Right atrium auricular region (tissue), 2 donors: ENCODE measurements at places on chromosomes 7 and 10.

DNA sequence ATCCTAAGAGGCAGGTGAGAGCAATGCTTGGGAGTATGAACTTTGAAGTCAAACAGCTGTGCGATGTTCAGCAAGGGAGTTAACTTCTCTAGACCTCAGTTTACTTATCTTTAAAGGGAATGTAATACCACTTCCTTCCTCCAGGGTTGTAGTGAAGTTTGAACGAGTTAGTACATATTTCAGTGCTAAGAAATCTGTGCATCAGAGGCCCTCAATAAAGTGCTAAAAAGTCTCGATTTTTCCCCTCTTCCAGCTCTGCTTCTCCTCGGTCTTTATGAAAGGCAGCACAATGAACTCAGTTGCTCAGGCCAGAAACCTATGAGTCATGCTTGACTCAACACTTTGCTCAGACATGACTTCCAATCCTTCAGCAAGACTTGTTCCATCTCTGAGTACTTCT, 418.9 kb downstream of the MDFIC start:
- no peaks in the 10 kb centered on the region for H3K36me3 ChIP-seq
- DNase-seq: no peak
- H3K27me3 ChIP-seq: no peaks in the 10 kb centered on the region
- no peak overlapping the region for H3K4me3 ChIP-seq

DNA sequence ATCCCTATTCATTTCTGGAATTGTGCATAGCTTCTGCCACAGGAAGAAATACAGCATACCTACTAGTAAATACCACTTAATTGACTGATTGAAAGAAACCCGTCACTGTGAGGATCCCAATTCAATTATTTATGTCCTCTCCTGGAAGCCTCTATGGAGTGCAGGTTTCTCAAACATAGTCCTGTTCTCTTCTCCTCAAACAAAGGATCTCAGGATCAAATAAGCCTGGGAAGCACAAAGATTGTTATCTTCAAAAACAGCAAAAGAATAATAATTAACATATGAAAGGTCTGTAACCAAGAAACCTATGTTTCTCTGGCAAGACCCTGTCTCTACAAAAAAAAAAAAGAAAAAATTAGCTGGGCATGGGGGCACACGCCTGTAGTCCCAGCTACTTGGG, 127.3 kb downstream of the KCNMA1 start:
- H3K27me3 ChIP-seq: no peaks in the 10 kb centered on the region
- no peaks in the 10 kb centered on the region for H3K4me1 ChIP-seq
- H3K27ac ChIP-seq: no peak overlapping the region
- H3K4me3 ChIP-seq: no peak overlapping the region
- DNase-seq: no peak

- no peak overlapping the region for H3K4me3 ChIP-seq
- no peaks in the 10 kb centered on the region for H3K27me3 ChIP-seq
- DNase-seq: no peak
- no peak overlapping the region for H3K27ac ChIP-seq
These were observed 88.9 kb upstream of the SEC61G start for GRCh38 chr7:54847921-54848320.

DNA sequence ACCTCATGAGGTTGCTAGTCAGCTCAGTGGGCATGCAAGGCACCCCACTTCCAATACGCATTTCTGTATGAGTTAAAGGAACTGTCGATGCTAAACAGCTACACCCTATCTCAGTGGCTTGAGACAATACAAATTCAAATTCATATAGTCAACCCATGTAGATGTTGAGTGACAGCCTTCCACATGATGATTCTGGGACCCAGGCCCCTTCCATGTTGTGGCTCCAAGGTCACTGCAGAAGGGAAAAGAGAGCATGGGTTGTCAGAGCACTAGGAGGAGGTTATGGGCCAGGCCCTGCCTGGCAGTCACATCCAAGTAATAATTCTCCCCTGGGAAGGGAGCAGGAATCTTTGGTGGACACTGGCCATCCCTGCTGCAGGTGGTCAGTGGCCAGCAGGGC, 28.2 kb downstream of the C10orf105 start:
- H3K27me3 ChIP-seq: no peaks in the 10 kb centered on the region
- peaks cover 27% of the 10 kb centered on the region for H3K4me1 ChIP-seq
- DNase-seq: no peak

GRCh38 chr7:18511351-18512140, 16.0 kb downstream of the HDAC9 start:
- no peak overlapping the region for H3K4me3 ChIP-seq
- no peaks in the 10 kb centered on the region for H3K27me3 ChIP-seq
- H3K36me3 ChIP-seq: no peaks in the 10 kb centered on the region
- H3K4me1 ChIP-seq: no peaks in the 10 kb centered on the region

DNA sequence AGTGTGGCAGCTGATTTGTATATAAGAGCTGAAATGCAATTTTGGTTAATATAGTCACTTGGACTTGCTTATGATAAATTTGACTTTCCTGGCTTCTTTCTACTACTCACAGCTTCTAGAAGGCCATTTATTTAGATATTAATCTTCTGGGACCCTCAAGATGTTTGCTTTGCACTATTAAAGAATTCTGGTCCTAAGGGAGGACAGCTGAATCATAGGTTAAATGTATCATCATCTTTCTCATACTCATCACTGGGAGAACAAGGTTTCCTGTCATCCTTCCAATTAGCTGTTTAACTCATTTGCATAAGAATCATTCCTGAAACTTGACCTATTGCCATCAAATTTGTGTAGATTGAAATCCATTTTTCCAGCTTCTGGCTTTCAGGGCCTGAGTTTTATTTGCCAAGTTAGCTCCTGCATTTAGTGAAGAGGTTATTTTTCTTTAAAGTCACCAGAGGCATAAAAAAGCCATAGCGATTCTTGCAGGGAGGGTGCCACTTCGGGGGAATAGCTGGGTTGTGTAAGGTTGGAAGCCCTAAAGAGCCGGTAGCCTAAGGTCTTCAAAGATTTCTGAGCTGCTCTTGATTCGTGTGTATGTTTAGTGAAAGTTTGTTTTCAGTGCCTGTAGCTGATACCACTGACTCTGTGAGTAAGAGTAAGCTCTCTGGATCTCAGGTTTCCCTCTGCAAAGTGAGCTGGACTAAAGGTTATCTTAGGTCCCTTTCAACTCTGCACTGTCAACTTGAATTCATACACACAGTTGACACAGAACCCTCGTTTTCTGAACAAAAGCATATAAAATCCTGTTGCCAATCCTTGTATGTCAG, 4.3 kb downstream of the MAP3K8 start:
- no peak for DNase-seq
- peak overlapping the region; percentile 2 for H3K4me3 ChIP-seq
- H3K4me1 ChIP-seq: no peaks in the 10 kb centered on the region

DNA sequence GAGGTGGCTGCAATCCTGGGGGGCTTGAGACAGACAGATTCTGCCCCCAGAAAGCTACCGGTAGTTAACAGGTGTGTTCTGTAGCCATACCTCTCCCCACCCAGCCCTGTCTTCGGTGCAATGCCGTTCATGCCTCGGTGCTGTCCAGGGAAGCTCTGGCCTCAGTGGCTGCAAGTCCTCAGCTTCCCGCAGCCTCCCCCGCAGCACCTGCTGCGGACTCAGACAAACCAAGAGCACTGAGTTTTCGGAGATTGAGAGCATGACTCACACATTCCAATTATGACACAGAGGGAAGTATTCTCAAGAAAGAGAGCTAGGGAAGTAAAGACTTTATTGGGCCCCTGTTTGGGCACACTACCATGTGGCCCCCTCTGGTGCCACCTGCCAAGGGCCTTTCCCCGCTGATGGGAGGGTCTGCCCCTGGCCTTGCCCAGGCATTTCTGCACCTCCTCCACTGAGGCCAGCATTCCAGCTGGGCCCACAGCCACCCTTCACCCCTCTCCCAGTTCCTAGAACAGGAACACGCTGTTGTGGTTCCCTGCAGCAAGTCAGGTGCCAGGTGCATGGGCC, 30.2 kb upstream of the EZH2 start:
- H3K4me3 ChIP-seq: no peak overlapping the region
- H3K27ac ChIP-seq: no peak overlapping the region
- no peak for DNase-seq

GRCh38 chr10:80870282-80870681, 332.6 kb downstream of the SH2D4B start:
- DNase-seq: no peak
- no peak overlapping the region for H3K27ac ChIP-seq
- no peak overlapping the region for H3K4me3 ChIP-seq
- H3K4me1 ChIP-seq: no peaks in the 10 kb centered on the region

DNA sequence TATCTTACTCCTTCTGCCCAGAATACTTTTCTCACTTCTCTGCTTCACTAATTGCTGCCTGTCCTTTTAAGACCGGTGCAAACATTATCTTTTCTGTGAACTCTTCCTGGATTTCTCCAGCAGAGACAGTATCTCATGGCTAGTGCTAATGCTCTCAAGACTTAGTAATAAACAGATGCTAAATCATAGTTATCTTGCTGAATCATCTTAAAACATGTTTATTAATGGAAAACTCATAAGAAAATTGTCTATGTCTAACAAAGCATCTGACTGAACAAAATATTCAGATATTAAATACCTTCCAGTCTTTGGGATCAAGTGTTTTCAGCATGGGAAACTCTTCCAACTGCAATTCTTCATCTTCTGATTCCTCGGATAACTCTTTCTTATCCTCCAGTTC, 3.1 kb downstream of the DNAJC2 start:
- no peak overlapping the region for H3K4me3 ChIP-seq
- H3K27ac ChIP-seq: no peak overlapping the region
- DNase-seq: no peak
- peaks cover 24% of the 10 kb centered on the region for H3K36me3 ChIP-seq

DNA sequence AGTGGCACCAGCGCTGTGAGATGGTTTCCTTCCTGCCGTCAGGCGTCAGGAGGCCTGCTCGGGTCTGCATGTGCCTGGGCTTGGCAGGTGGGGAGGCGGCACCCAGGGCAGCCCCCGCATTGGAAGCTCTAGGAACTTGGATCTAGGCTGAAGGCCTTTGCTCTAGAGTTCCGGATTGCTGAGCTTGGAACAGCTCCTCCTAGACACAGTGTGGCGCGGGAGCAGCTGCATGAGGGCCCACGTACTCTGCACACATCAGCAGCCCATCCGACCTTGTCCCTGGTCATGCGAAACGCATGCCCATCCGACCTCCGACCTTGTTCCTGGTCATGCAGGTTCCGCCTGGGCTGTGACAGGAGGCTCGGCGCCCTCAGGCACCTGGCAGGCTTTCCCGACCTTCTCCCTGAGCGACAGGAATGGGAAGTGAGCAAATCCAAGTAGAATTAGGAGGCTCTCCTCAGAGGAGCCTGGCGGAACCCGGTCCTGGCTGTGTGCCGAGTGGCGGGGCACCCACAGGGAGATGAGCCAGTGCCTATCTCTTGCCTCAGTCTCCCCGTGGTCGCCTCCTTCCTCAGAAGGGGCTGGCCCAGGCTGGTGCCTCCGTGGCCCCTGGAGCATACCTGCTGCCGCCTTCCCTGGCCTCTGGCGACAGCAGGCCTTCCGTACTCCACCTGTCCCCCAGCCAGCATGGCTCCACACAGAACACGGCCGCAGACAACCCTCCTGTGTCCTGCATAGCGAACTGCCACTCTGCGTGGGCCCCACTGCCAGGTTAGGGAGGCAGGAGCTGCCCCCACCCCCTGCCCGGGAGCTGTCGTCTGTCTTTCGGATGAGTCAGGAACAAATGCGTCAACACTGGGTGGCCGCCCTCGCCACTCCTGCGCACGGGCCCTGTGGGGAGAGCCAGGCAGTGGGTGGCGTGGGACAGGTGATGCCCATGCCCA, 12.0 kb downstream of the GET4 start:
- H3K27ac ChIP-seq: no peak overlapping the region
- no peak for DNase-seq
- peaks cover 59% of the 10 kb centered on the region for H3K36me3 ChIP-seq
- no peaks in the 10 kb centered on the region for H3K27me3 ChIP-seq
- H3K4me1 ChIP-seq: peaks cover 41% of the 10 kb centered on the region
- no peak overlapping the region for H3K4me3 ChIP-seq

DNA sequence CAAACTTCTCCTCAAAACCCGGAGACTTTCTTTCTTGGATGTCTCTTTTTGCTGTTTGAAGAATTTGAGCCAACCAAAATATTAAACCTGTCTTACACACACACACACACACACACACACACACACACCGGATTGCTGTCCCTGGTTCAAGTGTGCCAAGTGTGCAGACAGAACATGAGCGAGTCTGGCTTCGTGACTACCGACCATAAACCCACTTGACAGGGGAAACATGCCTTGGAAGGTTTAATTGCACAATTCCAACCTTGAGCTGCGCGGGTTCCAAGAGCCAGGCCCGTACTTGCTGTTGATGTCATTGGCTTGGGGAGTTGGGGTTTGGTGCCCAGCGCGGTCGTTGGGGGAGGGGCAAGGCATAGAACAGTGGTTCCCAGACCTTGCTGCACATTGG, 1.7 kb downstream of the EGFR start:
- no peak for DNase-seq
- H3K4me1 ChIP-seq: peaks cover 52% of the 10 kb centered on the region
- peak overlapping the region; percentile 75 for H3K4me3 ChIP-seq
- H3K27me3 ChIP-seq: no peaks in the 10 kb centered on the region

GRCh38 chr10:118595598-118596425, at the start of gene PRLHR:
Gene PRLHR, minus strand, starts transcription at chr10:118595648. Its CDS starts 404 bp downstream, at chr10:118595244.
- no peak within 1 kb of the TSS for H3K27ac ChIP-seq
- no peak for DNase-seq
- H3K4me1 ChIP-seq: no peaks in the 10 kb centered on the region
- no peak within 1 kb of the TSS for H3K4me3 ChIP-seq

- no peak for DNase-seq
- no peaks in the 10 kb centered on the region for H3K4me1 ChIP-seq
- H3K4me3 ChIP-seq: no peak overlapping the region
- H3K27ac ChIP-seq: no peak overlapping the region
- H3K27me3 ChIP-seq: no peaks in the 10 kb centered on the region
These were observed 92.5 kb downstream of the SH3PXD2A start for GRCh38 chr10:103762916-103763315.

GRCh38 chr7:32255036-32255435, 184.8 kb upstream of the PDE1C start:
- no peak overlapping the region for H3K27ac ChIP-seq
- no peaks in the 10 kb centered on the region for H3K36me3 ChIP-seq
- peaks cover 13% of the 10 kb centered on the region for H3K4me1 ChIP-seq
- no peak for DNase-seq
- no peaks in the 10 kb centered on the region for H3K27me3 ChIP-seq

- no peaks in the 10 kb centered on the region for H3K27me3 ChIP-seq
- H3K4me3 ChIP-seq: no peak overlapping the region
- peaks cover 11% of the 10 kb centered on the region for H3K36me3 ChIP-seq
- H3K4me1 ChIP-seq: no peaks in the 10 kb centered on the region
These were observed 4.3 kb downstream of the NOC3L start for GRCh38 chr10:94358480-94358879.

- no peaks in the 10 kb centered on the region for H3K4me1 ChIP-seq
- H3K27ac ChIP-seq: no peak overlapping the region
- H3K27me3 ChIP-seq: no peaks in the 10 kb centered on the region
- no peaks in the 10 kb centered on the region for H3K36me3 ChIP-seq
These were observed 126.4 kb downstream of the GNAT3 start for GRCh38 chr7:80385508-80385907.

DNA sequence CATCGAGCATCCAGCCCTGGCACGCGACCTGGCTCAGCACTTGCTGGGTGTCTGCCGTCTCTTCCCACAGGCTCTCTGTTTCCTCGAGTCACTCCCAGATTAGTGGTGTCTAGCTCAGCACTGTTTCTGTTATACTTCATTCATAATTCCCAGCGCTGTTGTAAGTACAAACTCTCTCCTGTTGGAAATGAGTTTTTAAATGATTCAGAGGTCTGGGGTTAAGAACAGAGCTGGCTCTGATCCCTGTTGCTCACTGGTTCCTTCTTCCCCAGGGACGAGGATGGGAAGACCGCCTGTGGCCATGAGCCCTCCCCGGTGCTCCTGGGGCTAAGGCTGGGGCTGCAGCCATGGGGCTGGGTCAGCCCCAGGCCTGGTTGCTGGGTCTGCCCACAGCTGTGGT, 17.3 kb upstream of the C10orf95 start:
- no peaks in the 10 kb centered on the region for H3K36me3 ChIP-seq
- DNase-seq: no peak
- no peaks in the 10 kb centered on the region for H3K27me3 ChIP-seq
- H3K4me1 ChIP-seq: no peaks in the 10 kb centered on the region
